ENCODE measurements at places on chromosomes 1 and 21. TPM values are rescaled to one million over a fixed set of nuclear protein-coding genes. Genes with fewer than 3 reads are reported as not detected.

DNA sequence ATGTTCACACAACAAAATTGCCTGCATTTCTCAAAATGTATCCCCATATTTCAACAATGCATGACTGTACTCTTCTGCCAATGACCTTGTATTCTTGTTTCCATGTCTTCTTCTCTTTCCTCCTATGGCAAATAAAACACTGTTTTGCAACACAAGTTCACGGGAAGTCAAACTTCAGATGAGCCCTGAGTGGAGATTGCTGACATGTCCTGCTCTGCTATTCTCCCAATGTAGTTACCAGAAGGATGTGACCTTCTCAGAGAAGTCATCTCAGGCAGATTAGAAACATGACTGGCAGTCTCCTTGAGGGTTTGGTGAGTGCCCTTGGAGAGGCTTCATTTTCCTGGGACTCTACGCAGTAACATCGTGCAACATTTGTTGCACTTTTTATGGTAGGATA lies 15.6 kb downstream of the FCGR2B start:
- DNase-seq: no peak

Gene AMY2A
- total RNA-seq: not detected

GRCh38 chr21:45209046-45209445 lies 78.6 kb downstream of the POFUT2 start:
- DNase-seq: no peak

DNA sequence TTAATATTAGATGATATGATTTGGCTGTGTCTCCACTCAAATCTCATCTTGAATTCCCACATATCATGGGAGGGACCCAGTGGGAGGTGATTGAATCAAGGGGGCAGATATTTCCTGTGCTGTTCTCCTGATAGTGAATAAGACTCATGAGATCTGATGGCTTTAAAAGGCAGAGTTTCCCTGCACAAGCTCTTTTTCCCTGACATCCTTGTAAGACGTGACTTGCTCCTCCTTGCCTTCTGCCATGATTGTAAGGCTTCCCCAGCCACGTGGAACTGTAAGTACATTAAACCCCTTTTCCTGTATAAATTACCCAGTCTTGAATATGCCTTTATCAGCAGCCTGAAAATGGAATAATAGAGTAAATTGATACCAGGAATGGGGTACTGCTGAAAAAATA lies 13.3 kb upstream of the F13B start:
- DNase-seq: no peak

Gene OR4F16
- not detected for total RNA-seq

GRCh38 chr1:118137900-118138299 lies 47.1 kb downstream of the SPAG17 start:
- no peak for DNase-seq

GRCh38 chr1:65159801-65160523 lies 12.0 kb downstream of the AK4 start:
- DNase-seq: no peak

DNA sequence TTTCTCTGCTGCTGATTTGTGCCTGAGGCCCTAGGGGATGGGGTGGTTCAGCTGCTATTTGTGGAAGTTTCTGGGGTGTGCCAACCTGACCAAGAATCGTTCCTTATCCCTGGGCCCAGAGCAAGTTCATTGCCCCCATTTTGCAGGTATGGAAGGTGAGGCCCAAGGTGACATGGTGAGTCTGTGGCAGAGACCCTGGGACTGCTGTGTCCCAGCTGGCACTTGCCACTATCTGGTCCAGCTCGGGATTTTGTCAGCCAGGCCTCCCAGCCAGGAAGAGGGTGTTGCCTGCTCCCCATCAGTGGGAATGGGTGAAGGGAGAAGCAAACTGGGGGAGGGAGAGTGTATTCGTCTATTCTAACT lies 18.9 kb upstream of the LRP8 start:
- DNase-seq: no peak

DNA sequence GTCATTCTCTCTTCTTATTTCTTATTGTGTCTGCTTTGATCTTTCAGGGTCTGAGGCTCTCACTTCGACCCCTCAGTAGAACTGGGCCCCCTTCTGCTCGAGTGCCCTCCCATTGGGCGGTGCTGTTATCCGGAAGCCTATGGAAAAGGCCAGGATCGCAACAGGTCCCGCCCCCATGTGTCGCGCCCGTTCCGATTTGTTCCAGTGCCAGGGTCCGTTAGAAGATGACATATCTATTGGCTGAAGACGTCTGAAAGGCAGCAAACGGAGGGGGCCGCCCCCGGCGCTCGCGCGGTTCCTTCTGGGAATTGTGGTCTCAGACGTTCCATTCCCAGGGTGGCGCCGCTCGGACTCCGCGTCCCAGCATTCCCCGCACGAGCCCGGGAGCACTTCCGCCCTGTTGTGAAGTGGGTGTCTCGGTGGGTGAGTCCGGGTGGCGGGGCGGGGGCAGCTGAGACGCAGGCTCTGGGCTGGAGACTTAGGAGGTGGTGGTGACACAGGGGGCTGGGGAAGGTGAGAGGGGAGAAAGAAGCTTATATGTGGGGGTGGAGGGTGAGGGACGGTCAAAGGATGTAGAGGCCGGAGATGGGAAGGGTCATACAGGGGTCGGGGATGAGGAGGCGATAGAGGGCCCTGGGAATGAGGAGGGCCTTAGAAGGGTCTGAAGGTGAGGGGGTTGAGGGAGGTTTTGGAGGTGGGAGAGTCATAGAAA lies at the start of gene ZSCAN20:
Gene ZSCAN20, plus strand, starts transcription at position 377 of the 712 bp plus-strand sequence. CDS start 6,644 bp downstream, outside the sequence.
- DNase-seq: peak; percentile 94

GRCh38 chr1:9344426-9345200 lies 51.9 kb downstream of the SPSB1 start:
- DNase-seq: no peak

DNA sequence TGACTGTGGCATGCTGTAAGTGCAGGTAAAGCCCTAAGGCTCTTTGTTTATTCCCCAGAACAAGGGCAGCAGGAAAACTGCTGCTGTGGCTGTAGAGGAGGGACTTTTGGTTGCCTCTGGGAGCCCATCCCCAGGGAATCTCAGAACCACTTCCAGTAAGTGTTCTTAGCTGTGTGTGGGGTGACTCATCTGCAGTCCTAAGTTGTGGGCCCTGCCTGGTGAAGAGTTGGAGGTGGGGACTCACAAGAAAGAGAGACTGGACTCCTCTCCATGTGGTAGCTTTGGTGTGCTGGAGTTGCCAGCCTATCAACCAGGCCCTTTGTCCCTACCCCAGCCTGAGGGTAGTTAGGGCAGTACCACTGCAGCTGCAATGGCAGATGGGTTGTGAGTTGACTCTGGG lies 24.0 kb upstream of the DENND1B start:
- DNase-seq: no peak

DNA sequence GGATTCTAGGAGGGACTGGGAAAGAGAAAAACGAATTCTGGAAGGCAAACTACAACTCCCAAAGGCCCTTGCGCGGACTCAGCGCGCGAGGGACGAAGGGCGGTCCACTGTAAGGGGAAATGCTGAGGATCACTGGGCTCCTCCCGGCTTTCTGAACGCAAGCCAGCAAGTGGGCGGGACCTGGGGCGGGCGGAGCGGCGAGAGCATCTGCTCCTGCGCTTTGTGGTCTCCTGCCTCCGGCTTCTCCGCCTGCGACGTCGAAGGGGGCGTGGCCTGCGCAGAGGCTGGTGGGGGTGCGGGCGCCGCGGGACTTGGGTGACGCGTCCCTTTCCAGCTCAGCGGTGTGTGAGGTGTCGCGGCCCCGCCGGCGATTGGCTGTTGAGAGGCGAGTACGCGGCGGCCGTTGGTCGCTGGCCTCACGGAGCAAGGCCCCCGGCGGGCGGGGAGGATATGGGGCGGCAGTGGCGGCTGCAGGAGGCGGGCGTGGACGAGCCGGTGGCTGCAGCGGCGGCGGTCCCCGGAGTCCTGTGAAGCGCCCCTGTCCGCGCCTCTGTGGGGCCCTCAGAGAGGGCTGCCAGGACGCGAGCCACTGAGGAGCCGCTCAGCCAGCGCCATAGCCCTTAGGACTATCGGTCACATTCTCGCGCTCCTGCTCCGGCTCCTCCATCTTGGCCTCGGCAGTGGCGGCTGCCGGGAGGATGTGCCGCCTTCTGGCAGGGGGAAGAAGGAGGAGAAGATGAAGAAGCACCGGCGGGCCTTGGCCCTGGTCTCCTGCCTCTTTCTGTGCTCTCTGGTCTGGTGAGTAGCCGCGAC lies at the start of gene SUCO:
Gene SUCO, plus strand, starts transcription at position 451 of the 813 bp plus-strand sequence. Its CDS starts 286 bp downstream, at position 737.
- peak; percentile 100 for DNase-seq

DNA sequence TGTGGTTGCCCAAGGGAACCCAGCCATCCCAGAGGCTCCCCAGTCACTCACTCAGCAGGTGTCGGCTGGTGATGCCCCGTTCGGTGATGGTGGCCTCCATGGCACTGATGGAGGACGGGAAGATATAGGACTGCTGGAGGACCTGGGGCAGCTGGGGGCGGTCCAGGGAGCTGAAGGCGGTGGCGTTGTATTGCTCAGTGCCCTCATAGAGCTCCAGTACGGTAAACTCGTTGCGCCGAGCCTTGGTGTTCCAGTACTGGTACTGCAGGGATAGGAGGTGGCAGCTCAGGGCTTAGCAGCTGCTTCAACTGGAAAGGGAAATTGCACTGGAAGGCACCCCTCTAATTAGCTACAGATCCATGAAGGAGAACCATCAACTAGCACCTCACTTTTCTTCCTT lies 12.5 kb upstream of the UBR4 start:
- DNase-seq: no peak

GRCh38 chr1:74772945-74773344 lies 40.0 kb downstream of the TYW3 start:
- no peak for DNase-seq

Gene SMIM1
- 3.0 TPM for total RNA-seq

Gene FCMR
- 41.6 TPM for total RNA-seq

Gene CCDC27
- total RNA-seq: not detected

Gene PDE9A
- 7.3 TPM for total RNA-seq

DNA sequence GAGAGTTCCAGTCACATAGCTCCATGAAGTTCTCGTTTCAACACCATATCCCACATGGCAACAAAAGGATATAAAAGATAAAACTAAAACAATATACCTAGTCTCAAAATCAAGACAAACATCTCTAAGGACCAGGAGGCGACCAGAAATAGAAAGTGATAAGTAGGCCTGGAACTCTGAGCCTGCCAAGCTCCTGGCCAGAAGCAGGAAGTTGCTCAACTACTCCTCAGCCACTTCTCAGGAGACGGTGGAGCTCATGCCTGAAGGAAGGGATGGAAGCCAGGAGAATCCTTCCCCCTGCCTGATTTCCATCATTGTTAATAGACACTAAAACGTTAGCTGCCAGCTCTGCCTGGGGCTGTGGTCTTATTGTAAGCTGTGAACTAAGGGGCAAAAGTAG lies 94.7 kb downstream of the DISP1 start:
- DNase-seq: no peak

Gene PPT1
- total RNA-seq: 75.4 TPM

Gene VSIG8
- not detected for total RNA-seq

DNA sequence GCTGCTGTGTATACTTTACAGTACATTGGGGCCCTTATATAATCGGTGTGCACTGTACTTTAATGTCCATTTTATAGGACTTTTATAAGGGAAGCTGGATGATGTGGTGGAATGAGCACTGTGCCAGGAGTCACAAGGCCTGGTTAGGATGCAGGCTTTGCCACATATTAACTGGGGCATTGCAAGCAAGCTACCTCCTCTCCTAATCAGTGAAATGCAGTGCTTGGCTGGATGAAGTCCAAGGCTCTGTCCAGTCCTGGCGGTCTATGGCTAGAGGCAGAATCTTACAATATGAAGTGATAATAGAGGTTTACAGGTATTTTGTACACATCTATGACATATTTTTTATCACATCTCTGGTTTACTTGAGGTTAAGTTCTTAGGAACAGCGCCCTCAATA lies 1.7 kb upstream of the PKP1 start:
- no peak for DNase-seq

DNA sequence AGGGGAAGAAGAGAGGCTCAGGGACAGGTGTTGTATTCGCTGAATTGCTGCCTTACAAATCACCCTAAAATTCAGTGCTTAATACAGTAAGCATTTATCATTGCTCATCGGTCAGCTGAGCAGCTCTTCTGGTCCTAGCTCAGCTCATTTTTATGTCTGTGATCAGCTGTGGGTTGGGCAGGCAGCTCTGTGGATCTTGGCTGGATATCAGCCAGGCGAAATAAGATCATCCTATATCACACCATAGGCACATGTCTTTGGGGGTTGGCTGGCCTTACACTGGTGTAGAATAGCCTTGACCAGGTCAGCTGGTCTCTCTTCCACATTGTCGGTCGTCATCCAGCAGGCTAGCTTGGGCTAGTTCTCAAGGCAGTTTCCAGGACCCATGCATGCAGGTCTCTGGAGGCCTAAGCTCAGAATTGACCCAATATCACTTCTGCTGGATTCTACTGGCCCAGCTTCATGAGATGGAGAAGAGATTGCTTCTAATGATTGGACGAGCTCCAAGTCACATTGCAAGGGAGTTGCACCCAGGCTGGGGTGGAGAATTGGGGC lies 448.6 kb downstream of the KIF26B start:
- no peak for DNase-seq

- no peak for DNase-seq
Observed at GRCh38 chr1:218217040-218217439, 68.1 kb upstream of the RRP15 start.

DNA sequence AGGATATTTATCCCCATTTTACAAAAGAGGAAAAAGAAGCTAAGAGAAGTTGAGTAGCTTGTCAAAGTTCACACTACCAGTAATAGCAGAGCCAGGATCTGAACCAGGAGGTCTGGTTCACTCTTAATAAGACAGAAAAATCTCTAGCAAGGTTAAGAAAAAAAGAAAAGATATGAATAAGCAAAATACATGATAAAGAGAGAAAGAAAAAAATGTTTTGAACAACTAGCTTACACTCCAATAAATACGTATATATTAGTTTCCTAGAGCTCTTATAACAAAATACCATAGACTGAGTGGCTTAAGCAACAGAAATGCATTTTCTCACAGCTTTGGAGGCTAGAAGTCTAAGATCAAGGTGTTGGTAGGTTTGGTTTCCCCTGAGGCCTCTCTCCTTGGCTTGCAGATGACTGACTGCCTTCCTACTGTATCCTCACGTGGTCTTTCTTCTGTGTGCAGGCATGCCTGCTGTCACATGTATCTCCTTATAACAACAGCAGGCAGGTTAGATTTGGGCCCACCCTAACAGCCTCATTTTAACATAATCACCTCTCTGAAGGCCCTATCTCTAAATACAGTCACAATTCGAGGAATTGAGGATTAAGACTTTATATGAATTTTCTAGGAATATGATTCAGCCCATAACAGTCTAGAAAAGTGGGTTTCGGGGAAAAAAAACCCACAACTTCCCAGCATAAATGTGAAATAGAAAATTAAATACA lies 60.4 kb downstream of the LEPR start:
- no peak for DNase-seq

- DNase-seq: no peak
Observed at GRCh38 chr1:162179121-162179520, 109.6 kb downstream of the NOS1AP start.

GRCh38 chr1:100443811-100444571 lies 91.7 kb downstream of the CDC14A start:
- DNase-seq: peak; percentile 49

DNA sequence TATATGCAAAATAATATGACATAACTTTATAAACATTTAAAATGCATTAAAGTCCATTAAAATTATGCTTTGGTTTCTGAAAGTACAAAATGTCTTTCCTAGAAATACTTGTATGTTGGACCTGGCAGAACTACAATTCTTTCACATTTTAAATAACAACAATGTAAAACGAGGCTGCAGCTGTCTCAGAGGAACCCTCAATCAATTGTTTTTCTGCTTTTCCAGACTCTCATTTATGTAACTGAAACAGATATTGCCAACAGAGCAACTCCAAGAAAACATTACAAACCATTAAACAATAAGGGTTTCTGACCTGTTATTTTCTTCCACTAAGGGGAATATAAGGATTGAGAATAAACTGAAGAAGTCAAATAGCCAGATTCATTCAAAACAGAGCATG lies 1193.4 kb downstream of the NCAM2 start:
- DNase-seq: no peak

Data from activated CD4-positive, alpha-beta T cell treated with anti-CD3 and anti-CD28 coated beads for 36 hours (primary cell).